Tibial nerve (tissue), 4 donors: ENCODE measurements at places on chromosomes 2 and 18. TPM values are rescaled to one million over a fixed set of nuclear protein-coding genes. Genes with fewer than 3 reads are reported as not detected.

DNA sequence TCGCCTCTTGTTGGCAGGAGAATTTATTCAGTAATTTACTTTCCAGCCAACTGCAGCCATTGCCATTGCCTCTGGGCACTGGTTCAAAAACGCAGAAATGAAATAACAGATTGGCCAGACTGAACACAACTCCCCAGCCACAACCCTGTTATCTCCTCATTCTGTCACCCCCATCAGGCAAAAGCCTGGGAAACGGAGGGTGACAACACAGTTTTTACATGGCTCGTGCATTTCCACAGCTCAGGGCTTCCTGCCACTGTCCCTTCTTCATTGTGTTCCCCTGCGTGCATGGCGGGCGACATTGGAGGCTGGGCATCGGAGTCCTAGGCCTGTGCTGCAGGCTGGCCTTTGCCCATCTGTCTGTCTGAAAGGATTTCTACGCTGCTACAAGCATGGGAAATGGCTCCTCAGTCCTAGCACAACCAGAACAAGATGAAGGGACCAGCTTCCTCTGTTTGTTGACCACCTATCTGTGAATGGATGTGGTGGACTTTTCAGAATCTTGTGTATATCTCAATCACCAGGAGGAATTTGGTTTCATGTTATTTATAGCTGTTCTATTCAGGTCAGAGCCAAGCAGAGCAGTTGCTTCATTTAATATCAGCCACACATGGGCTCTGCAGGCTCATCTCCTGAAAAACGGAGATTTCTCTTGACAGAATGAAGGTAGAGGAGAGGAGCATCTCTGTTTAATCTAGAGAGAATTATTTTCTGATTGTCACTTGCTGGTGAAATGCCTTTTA lies 107.0 kb downstream of the MGAT5 start:
- no peak for DNase-seq

DNA sequence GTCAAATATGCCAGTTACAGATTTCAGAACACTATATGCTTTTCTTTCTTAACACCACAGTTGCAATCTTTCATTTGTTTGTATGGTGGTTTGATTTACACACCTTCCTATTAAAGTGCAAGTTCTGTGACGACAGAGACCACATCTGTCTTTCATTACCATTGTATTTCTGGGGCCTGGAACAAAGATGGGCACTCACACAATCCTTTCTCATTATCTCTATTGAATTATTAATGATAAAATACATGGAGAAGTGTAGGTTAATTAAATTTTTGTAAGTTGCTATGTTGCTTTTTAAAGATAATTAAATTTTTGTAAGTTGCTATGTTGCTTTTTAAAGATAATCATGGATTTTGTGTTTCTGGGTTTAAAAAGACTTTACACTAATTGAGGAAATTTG lies 79.9 kb downstream of the KCTD18 start:
- DNase-seq, result no peak

DNA sequence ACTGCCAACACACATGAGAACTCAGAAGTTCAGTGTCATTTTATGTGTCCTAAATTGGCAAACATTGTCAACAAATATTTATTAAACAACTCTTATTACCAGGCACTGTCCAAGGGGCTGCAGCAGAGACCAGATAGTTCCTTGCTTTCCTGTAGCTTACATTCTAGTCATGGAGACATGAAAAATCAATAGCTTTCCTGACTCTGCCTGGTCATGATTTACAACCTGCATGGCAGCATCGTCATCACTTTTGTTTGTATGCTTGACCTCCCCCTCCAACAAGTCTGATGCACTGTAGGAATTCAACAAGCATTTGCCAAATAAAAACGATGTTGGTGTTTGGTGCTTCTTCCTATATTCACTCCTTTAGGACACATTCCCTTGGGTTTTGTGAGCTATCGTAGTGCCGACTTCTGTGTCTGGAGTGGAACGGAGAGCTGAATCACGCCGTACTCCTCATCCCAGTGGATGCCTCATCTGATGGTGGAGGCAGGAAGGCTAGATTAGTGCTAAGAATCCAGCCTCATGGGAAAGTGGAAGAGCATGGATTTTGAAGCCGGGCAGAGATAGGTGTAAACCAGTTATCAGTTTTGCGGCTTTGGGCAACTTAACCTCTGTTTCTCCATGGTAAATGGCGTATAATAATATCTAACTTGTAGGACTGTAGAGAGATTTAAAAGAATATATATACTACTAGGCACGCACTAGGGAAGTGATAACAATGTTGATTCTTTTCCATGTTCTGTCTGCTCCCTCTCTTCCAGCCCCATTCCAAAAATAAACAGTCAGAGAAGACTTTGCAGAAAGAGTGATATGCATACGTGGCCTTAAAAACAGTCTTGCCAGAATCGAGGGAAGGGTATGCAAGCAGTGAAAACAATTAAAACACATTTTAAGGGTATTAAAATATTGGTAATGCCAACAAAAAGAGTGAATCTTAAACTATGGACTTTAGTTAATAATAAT lies 120.5 kb upstream of the ZFP36L2 start:
- no peak for DNase-seq

DNA sequence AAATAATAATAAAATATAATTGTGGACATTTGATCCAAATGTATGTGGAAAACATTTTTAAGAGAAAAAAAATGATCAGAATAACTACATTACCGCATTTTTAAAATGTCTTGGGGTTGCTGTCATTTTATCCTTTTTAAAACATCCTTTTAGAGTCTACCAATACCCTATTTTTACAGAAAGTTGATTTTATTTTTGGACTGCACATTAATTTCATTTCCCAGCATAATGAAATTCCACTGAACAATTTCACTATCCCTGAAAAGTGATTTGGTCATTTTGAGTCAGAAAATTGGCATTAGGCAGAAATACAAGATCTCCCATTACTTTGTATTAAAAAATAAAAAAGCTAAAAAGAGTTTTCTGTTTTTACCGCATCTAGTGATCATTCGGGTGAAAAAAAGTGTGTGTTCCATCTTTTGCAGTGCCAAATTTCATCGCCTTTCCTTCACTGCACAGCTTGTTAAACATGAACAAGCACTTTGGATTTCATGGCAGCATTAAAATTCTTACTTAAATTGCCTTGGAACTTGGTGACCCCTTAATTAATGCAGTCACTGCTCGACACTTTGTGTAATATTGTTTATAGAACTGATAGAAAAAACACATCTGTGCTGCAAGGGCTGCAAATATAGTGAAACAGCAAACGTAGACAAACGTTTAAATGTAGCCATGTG lies 611.7 kb downstream of the TSN start:
- no peak for DNase-seq

DNA sequence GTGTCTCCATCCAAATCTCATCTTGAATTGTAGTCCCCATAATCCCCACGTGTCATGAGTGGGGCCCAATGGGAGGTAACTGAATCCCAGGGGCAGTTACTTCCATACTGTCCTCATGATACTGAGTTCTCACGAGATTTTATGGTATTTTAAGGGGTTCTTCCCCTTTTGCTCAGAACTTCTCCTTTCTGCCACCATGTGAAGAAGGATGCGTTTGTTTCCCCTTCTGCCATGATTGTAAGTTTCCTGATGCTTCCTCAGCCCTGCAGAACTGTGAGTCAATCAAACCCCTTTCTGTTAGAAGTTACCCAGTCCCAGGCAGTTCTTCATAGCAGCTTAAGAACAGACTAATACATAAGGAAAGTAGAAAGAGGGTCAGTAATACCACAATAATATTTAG lies 480.4 kb downstream of the KCNJ3 start:
- no peak for DNase-seq

GRCh38 chr2:1742681-1743395 lies 1.5 kb downstream of the PXDN start:
- DNase-seq, result peak; percentile 82

- DNase-seq, result peak; percentile 33
These were observed 155.8 kb downstream of the SH3RF3 start for GRCh38 chr2:109284826-109285225.

GRCh38 chr2:71832388-71832787 lies 315.3 kb downstream of the CYP26B1 start:
- no peak for DNase-seq

GRCh38 chr2:104583811-104584210 lies 270.1 kb upstream of the POU3F3 start:
- DNase-seq, result no peak

DNA sequence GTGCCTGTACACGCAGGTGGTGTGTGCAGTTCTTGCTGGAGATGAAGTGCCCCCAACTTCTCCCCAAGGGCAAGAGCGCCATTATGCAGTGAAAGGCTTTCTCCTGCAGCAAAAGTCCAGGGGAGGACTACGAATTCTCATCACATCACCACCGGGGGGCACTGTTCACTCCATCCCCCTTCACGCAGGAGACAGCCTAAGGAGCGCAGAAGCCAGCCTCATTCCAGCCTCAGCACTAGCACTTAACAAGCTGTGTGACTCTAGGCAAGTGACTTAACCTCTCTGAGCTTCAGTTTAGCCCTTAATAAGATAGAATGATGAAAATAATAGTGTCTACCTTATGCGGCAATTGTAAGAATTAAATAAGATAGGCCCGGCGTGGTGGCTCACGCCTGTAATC lies 32.3 kb downstream of the DNMT3A start:
- DNase-seq, result no peak

DNA sequence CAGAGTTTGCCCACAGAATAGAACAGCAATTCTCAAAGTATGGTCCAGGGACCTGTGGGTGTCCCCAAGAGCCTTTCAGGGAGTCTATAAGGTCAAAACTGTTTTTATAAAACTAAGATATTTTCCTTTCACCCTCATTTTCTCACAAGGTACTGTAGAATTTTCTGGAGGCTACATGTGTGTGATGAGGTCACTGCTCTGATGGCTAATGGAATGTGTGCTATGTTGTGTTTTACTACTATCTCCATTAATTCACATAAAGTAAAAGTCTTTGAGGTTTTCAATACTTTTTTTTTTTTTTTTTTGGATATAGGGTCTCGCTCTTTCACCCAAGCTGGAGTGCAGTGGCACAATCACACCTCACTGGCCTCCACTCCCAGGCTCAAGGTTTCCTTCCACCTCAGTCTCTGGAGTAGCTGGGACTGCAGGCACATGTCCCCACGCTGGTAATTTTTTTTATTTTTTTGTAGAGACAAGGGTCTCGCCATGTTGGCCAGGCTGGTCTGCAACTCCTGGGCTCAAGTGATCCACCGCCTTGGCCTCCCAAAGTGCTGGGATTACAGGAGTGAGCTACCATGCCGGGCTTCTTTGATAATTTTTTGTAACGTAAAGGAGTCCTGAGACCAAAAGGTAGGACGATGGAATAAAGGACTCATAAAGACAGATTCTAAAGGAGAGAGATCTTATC lies 1.8 kb downstream of the TRABD2A start:
- DNase-seq, result no peak

DNA sequence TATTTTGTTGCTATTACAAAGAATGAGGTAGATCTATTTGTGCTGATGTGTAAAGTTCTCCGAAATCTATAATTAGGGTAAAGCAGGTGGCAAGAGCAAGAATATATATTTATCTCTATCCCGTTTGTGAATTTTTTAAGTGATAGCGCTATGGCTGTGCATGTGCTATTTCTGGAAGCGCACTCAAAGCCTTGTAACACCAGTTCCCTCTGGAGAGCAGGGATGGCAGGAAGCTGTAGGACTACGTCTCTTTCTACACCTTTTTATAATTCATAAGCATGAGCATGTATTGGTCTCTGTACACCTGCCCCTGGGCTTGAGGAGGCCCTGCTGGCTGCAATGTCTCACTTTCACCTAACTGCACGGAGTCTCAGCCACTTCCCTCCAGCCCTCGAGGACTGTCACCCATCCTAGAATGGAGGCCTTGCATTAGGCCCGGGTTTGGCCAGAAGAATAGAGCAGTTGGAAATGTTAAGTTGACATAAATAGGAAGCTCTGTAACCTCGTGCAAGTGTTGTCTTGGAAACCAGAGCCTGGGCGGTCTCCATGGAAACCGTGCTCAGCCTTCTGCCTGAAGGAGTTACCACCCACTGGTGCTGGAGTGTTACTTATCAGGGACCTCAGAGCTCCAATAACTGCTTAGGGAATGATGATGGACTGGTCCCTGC lies 20.9 kb downstream of the ITM2C start:
- DNase-seq, result no peak

- no peak for DNase-seq
These were observed 4.0 kb downstream of the CIDEA start for GRCh38 chr18:12257996-12258718.

DNA sequence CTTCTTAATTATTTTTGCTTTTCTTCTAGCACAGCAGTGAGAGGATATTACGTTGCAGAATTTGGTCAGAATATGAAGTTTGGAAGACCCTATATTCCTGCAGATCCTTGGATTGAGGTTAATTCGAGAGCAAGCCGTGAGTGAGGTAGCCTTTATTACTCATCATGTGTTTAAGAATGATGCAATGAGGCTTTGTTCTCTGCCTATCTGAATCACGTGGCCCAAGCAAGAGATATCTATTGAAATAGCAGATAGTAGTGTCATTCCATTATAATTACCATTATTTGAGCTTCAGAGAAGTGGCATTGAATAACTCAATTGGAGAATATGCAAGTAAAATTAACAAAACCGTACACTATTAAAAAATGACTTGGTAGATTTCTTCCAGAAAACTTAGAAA lies 641.1 kb downstream of the TMEM182 start:
- no peak for DNase-seq

The LONRF2 gene
- total RNA-seq, result 10.5 TPM

The CCDC102B gene
- 17.6 TPM for total RNA-seq

The TAF4B gene
- 13.7 TPM for total RNA-seq

The SIX3 gene
- 0.90 TPM for total RNA-seq

The INHA gene
- total RNA-seq, result not detected

The IL36B gene
- total RNA-seq, result not detected

The UGT1A3 gene
- total RNA-seq, result not detected

The GAL3ST2 gene
- total RNA-seq, result 0.30 TPM

The SLC9A2 gene
- not detected for total RNA-seq

The SH3RF3 gene
- total RNA-seq, result 15.3 TPM

The C2orf72 gene
- total RNA-seq, result 2.6 TPM
